Type B pancreatic cell (in vitro differentiated cells): ENCODE measurements at places on chromosomes 4 and X. TPM values are rescaled to one million over a fixed set of nuclear protein-coding genes. Genes with fewer than 3 reads are reported as not detected.

GRCh38 chr4:3677748-3678070 lies 88.5 kb upstream of the ADRA2C start:
- DNase-seq = no peak

DNA sequence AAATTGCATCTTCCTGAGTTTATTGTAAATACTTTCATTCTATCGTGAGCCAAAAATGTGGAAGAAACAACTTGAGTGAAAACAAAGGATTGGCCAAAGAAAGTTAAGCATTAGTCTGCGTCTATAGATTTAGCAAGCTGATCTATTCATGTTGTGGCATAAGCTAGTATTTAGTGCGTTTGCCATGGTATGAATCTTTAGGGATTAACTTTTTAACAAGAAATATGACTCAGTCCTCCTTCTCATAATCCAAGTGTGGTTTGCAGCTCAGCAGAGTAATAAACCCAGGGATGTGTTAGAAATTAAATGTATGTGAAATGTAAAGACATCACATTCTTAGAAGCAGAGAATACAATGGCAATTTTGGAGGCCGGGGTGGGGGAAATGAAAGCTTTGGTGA lies 1110.9 kb downstream of the NLGN4X start:
- no peak for DNase-seq

GRCh38 chr4:42761804-42762203 lies 104.9 kb upstream of the ATP8A1 start:
- no peak for DNase-seq

ENPP6 gene
- 0.51 TPM in 1 of 2 replicates, not detected in the other for total RNA-seq

GRCh38 chr4:169957785-169958184 lies 68.4 kb downstream of the MFAP3L start:
- no peak for DNase-seq

DNA sequence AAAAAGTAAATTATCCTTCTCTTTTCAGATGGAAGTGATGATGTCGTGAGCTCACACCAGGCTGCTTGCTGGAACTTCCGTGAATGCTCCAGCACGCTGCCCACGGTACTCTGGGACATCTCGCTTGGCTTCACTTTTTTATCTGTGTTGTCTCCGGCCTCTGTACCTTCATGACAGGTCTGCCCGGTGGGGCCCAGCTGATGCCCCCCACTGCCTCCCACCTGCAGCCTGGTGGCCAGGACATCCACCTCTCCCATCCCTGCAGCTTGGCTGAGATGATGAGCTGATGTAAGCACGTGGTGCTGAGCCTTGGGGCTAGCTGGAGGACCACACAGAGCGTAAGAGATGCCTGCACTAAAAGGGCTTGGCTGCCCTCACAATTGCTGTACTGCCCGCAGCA lies 59.0 kb upstream of the HELT start:
- DNase-seq = peak; percentile 43

BEND2 gene
- not detected in 2 replicates for total RNA-seq
